ENCODE measurements at places on chromosomes 5 and 9.

GRCh38 chr5:15646371-15646770, 146.4 kb downstream of the FBXL7 start:
- no peak for DNase-seq

DNA sequence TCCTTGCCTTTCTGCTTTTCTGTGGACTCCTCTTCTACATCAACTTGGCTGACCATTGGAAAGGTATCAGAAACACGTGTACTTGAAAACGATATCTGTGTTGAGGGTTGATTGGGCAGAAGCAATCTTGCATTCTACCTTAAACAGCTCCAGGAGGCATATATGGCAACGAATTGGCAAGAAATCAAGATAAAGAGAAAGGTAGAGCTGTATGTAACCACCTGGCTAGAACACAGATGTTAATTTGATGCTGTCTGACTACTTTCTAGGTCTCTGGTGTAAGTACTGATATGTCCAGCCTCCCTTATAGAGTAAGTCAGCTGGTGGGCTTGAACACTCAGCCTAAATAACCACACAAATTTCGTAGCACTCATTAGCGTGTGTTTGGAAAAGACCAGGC, 1.3 kb downstream of the MAN1B1 start:
- no peak for DNase-seq

DNA sequence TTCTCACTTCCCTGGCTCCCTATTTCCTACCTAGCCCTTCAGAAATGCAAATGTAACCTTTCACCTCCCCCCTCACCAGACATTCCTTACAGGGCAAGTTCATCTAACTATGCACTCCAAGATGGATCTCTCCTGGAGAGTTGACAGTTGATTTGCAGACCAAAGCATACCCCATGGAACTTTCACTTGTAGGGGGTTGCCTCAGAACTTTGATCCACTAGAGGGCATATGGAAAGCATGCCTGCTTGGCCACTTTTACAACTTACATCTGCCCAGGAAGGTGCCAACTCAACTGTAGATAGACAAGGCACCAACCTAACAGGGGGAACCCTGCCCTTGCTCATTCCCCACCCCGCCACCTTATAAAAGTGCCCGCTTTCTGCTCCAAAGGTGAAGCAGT, 187.8 kb downstream of the NXNL2 start:
- DNase-seq = no peak

- DNase-seq = no peak
Observed at GRCh38 chr9:116181853-116182610, 28.4 kb downstream of the PAPPA start.

DNA sequence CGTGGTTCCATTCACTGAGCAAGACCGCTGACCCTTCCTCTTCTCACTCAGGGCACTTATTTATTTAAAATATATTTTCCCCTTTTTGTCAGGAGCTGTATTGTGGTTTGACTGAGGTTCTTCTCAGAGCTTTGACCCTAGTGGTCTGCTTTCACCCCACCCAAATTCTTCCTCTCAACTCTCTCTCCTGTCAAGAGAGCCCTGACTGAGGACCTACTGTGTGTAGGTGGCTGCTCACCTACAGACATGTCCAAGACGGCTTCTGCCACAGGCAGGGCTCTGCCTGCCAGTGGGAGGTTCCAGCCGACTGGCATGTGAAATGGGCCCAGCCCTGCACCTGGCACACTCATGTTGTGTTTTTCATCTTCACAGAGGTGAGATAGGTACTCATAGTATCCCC, 5.2 kb downstream of the DCANP1 start:
- DNase-seq = no peak

DNA sequence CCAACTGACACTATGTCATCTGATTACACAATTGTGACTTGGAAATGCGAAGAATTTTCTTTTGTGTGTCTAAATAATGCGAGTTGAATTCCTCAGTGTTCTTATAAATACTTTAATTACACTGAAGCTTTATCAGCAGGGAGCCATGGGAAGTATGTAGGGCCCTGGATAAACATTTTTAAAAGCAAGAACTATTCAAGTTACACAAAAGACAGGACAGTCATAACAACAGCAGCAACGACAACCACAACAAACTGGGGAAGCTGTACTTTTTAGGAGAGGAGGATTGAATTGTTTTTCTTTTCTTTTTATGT, 250.3 kb upstream of the ZNF608 start:
- DNase-seq = no peak

DNA sequence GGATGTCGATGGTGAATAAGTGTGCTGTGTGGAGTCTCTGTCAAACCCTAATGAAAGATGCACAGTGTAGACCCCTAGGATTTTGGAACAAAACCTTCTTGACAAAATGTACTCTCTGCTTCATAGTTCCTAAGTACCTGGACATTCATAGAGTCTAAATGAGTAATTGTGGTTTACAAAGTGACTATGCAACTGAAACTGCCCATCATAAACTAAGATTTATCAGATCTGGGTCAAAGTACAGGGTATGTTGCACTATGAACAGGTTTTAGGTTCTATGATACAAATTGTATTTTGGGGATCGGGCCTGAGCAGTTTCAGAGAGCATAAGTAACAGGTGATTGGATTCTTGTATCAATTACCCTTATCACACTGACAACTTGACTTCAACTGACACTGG, 79.4 kb downstream of the LURAP1L start:
- no peak for DNase-seq

- DNase-seq = no peak
Observed at GRCh38 chr9:114763220-114763619, 42.6 kb downstream of the TNFSF15 start.

GRCh38 chr5:148912146-148912545, 85.7 kb downstream of the ADRB2 start:
- no peak for DNase-seq

DNA sequence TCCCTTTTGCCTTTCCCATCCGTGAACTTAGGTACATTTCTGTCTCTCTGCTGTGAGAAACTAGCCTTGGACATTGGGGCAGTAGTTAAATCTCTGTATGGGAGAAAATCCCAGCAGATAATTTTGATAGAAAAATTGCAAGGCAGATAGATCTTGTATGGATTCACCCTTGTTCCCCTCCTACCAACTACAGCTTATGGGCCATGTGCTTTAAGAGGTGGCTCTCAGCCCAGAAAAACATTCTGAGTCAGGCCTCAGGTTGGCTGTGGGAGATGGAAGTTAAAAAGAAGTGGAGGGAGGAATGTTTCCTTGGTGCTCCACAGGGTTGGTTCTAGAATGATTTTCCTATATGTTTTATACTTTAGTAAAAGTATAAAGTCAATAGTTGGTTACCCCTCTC, 1.4 kb upstream of the KDM3B start:
- no peak for DNase-seq

- peak; percentile 28 for DNase-seq
Observed at GRCh38 chr5:170791325-170791954, 7.9 kb downstream of the GABRP start.

DNA sequence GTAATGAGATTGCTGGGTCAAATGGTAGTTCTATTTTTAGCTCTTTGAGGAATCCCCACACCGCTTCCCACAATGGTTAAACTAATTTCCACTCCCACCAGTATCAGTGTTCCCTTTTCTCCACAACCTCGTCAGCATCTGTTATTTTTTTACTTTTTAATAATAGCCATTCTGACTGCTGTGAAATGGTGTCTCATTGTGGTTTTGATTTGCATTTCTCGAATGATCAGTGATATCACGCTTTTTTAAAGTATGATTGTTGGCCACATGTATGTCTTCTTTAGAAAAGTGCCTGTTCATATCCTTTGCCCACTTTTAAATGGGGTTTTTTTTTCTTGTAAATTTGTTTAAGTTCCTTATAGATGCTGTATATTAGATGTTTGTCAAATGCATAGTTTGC, 73.5 kb downstream of the MTAP start:
- DNase-seq = no peak

- no peak for DNase-seq
Observed at GRCh38 chr5:88108490-88109279, 160.0 kb downstream of the TMEM161B start.

- DNase-seq = no peak
Observed at GRCh38 chr5:41161271-41161670, 52.1 kb downstream of the C6 start.

Data from NCI-H1105 (cell line).